Panc1 (cell line): ENCODE measurements at places on chromosomes 12 and 14. TPM values are rescaled to one million over a fixed set of nuclear protein-coding genes. Genes with fewer than 3 reads are reported as not detected.

GRCh38 chr12:52052468-52053186, 1.4 kb downstream of the NR4A1 start:
- peaks cover 4% of the 10 kb centered on the region for H3K4me1 ChIP-seq
- no peaks in the 10 kb centered on the region for H3K36me3 ChIP-seq
- DNase-seq, result no peak
- no peak overlapping the region for H3K4me3 ChIP-seq
- no peak overlapping the region for H3K27ac ChIP-seq

GRCh38 chr12:52235822-52236361, 2.8 kb downstream of the KRT7 start:
- DNase-seq, result no peak
- H3K4me1 ChIP-seq, result peaks cover 37% of the 10 kb centered on the region
- H3K27ac ChIP-seq, result peak overlapping the region; percentile 77
- H3K27me3 ChIP-seq, result no peaks in the 10 kb centered on the region

DNA sequence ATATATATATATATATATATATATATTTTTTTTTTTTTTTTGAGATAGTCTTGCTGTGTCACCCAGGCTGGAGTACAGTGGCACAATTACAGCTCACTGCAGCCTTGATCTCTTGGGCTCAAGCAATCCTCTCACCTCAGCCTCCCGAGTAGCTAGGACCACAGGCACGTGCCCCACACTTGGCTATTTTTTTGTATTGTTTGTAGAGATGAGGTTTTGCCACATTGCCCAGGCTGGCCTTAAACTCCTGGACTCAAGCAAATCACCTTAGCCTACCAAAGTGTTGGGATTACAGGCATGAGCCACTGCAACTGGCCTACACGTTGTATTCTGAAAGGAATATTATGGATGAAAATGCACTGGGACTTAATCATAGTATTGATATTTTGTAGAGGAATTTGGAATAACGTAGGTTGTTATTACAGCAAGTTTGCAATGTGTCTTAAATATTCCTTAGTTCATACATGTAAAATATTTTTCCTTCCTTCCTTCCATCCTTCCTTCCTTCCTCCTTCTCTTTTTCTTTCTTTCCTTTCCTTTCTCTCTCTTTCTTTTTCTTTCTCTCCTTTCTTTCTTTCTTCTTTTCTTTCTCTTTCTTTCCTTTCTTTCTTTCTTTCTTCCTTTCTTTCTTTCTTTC, 862 bp downstream of the KLRB1 start:
- DNase-seq, result no peak
- H3K4me1 ChIP-seq, result no peaks in the 10 kb centered on the region
- H3K4me3 ChIP-seq, result no peak overlapping the region
- no peaks in the 10 kb centered on the region for H3K36me3 ChIP-seq
- H3K27me3 ChIP-seq, result no peaks in the 10 kb centered on the region
- H3K27ac ChIP-seq, result no peak overlapping the region

GRCh38 chr12:109870648-109871047, 9.7 kb downstream of the GLTP start:
- H3K27ac ChIP-seq, result no peak overlapping the region
- no peak overlapping the region for H3K4me3 ChIP-seq
- H3K4me1 ChIP-seq, result no peaks in the 10 kb centered on the region
- no peaks in the 10 kb centered on the region for H3K27me3 ChIP-seq
- no peak for DNase-seq

DNA sequence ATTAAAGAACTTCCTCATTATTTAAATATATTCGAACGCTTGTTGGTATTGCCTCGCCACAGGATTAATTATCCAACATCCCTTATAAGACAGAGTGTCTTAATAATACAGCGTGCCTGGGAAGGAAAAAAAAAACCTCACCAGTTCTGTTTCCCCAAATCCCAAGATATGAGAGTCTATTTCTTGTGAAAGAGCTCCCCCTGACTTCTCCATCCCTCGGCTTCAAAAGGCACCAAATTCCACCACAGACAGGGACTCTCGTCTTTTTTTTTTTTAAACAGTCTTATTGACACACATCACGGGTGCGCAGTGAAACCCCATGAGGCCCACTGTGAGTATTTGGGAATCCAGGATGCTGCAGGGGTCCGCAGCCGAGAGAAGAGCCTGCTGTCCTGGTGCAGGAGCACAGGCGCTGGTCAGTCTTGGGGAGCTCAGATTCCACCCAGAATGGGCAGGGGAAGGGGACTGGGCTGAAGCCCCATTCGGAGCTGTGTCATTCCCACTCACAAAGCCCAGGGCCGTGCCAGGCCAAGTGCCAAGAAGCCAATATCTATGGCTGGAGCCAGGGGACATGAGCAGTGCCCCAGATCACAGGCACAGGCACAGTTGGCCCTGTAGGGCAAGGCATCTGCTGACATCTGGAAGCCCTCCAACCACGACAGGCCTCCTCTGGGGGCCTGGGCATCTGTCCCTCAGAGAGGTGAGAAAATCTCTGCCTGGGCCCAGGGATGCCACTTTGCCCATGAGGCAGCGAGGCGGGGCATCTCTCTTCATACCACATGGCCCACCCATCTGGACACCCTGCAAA, 71.9 kb downstream of the BCL11B start:
- no peak overlapping the region for H3K27ac ChIP-seq
- H3K4me1 ChIP-seq, result no peaks in the 10 kb centered on the region
- H3K4me3 ChIP-seq, result no peak overlapping the region
- no peaks in the 10 kb centered on the region; the same call in 1 of the 2 replicates for H3K27me3 ChIP-seq

GRCh38 chr14:59422069-59422881, 42.9 kb downstream of the GPR135 start:
- no peak overlapping the region for H3K4me3 ChIP-seq
- H3K27me3 ChIP-seq, result no peaks in the 10 kb centered on the region
- no peak for DNase-seq
- no peaks in the 10 kb centered on the region for H3K4me1 ChIP-seq
- no peaks in the 10 kb centered on the region for H3K36me3 ChIP-seq

GRCh38 chr12:50924131-50924438, 28.3 kb upstream of the HIGD1C start:
- H3K4me3 ChIP-seq, result no peak overlapping the region
- no peaks in the 10 kb centered on the region for H3K36me3 ChIP-seq
- no peaks in the 10 kb centered on the region for H3K27me3 ChIP-seq
- DNase-seq, result no peak
- no peak overlapping the region for H3K27ac ChIP-seq

GRCh38 chr12:109722721-109723094, 9.1 kb downstream of the FAM222A start:
- peaks cover 6% of the 10 kb centered on the region for H3K4me1 ChIP-seq
- no peak overlapping the region for H3K27ac ChIP-seq
- H3K27me3 ChIP-seq, result no peaks in the 10 kb centered on the region

- H3K4me3 ChIP-seq, result no peak overlapping the region
- H3K36me3 ChIP-seq, result no peaks in the 10 kb centered on the region
- H3K4me1 ChIP-seq, result no peaks in the 10 kb centered on the region
Measured at GRCh38 chr12:2306735-2307134, 253.9 kb downstream of the CACNA1C start.

- no peak overlapping the region for H3K4me3 ChIP-seq
- no peaks in the 10 kb centered on the region for H3K4me1 ChIP-seq
- H3K36me3 ChIP-seq, result no peaks in the 10 kb centered on the region
- no peaks in the 10 kb centered on the region for H3K27me3 ChIP-seq
- no peak for DNase-seq
Measured at GRCh38 chr12:33794954-33795353, 227.3 kb upstream of the ALG10 start.

GRCh38 chr14:74508844-74509428, 15.4 kb downstream of the ISCA2 start:
- H3K4me3 ChIP-seq, result no peak overlapping the region
- no peak for DNase-seq
- no peaks in the 10 kb centered on the region for H3K36me3 ChIP-seq
- H3K27me3 ChIP-seq, result no peaks in the 10 kb centered on the region

GRCh38 chr12:10721651-10722501, 1.2 kb downstream of the YBX3 start:
- peaks cover 8% of the 10 kb centered on the region for H3K36me3 ChIP-seq
- H3K27me3 ChIP-seq, result no peaks in the 10 kb centered on the region; the same call in 1 of the 2 replicates
- peaks cover 44% of the 10 kb centered on the region for H3K4me1 ChIP-seq
- peak overlapping the region; percentile 99 for H3K4me3 ChIP-seq
- H3K27ac ChIP-seq, result peak overlapping the region; percentile 91

- H3K36me3 ChIP-seq, result no peaks in the 10 kb centered on the region
- no peaks in the 10 kb centered on the region for H3K27me3 ChIP-seq
- no peak overlapping the region for H3K4me3 ChIP-seq
- H3K27ac ChIP-seq, result no peak overlapping the region
- H3K4me1 ChIP-seq, result no peaks in the 10 kb centered on the region
Measured at GRCh38 chr12:38890102-38890855, 15.1 kb downstream of the CPNE8 start.

DNA sequence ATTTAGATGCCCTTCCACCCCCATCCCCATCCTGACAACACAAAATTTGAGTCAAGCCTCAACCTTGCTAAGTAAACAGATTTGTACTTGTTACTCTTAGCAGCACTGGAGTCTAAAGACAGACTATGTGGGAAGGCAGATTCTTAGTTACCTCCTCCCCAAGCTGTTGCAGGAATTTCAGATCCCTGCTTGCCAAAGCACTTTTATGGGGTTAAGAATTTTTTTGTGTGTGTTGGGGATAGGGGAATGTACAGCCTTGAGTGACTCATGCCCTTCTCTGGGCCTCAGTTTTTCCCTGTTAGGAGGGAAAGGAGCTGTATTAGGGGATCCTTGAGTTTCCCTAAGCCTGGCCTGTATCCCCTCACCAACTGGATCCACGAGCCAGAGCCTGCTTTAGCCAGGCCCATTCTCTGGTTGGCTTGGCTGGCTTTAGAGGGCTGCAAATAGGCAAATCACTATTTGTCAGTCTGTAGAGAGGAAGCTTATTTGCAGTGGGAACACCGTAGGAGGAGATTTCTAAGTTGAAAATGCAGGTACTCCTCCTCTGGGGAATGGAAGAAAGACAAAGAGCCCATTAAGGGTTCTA, 27.7 kb upstream of the RNU6-8 start:
- H3K4me3 ChIP-seq, result no peak overlapping the region
- no peak for DNase-seq
- no peaks in the 10 kb centered on the region for H3K27me3 ChIP-seq
- H3K27ac ChIP-seq, result no peak overlapping the region
- no peaks in the 10 kb centered on the region for H3K4me1 ChIP-seq

- DNase-seq, result no peak
- no peaks in the 10 kb centered on the region for H3K27me3 ChIP-seq
- no peak overlapping the region for H3K27ac ChIP-seq
- no peak overlapping the region for H3K4me3 ChIP-seq
Measured at GRCh38 chr14:75689012-75689411, 28.0 kb downstream of the TTLL5 start.

- no peak for DNase-seq
- H3K4me1 ChIP-seq, result peaks cover 8% of the 10 kb centered on the region
- H3K4me3 ChIP-seq, result no peak overlapping the region
Measured at GRCh38 chr14:77645520-77646230, 29.2 kb upstream of the SPTLC2 start.

- no peaks in the 10 kb centered on the region for H3K36me3 ChIP-seq
- H3K27me3 ChIP-seq, result no peaks in the 10 kb centered on the region
- no peaks in the 10 kb centered on the region for H3K4me1 ChIP-seq
- DNase-seq, result no peak
- no peak overlapping the region for H3K4me3 ChIP-seq
- H3K27ac ChIP-seq, result no peak overlapping the region
Measured at GRCh38 chr12:39966721-39967120, 139.2 kb downstream of the SLC2A13 start.

GRCh38 chr12:12323591-12323990, 26.5 kb downstream of the MANSC1 start:
- no peaks in the 10 kb centered on the region for H3K36me3 ChIP-seq
- H3K4me3 ChIP-seq, result no peak overlapping the region
- H3K27me3 ChIP-seq, result no peaks in the 10 kb centered on the region
- no peak for DNase-seq
- H3K4me1 ChIP-seq, result no peaks in the 10 kb centered on the region

DNA sequence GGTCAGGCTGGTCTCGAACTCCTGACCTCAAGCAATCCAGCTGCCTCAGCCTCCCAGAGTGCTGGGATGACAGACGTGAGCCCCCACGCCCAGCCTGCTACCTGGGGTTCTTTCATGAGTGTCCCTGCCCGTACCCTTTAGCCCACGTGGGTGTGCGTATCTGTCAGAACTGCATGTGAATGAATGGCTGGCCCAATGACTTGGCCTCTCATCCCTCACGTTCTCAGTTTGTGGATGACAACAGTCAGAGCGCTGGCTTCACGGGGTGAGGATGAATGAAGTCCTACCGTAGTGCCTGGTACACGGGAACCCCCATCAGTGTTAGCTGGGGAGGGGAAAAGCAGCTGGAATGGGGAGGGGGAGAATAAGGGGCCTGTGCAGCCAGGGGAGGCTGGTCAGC, 16.1 kb upstream of the ZDHHC22 start:
- H3K27me3 ChIP-seq, result 0 out of 2 replicates have a peak, but pooled peaks cover 2% of the 10 kb centered on the region
- no peaks in the 10 kb centered on the region for H3K4me1 ChIP-seq
- no peak overlapping the region for H3K4me3 ChIP-seq
- DNase-seq, result no peak
- H3K27ac ChIP-seq, result no peak overlapping the region

GRCh38 chr14:50740856-50741255, 72.8 kb upstream of the SAV1 start:
- H3K36me3 ChIP-seq, result 0 out of 2 replicates have a peak, but pooled peaks cover 3% of the 10 kb centered on the region
- DNase-seq, result no peak
- H3K4me3 ChIP-seq, result no peak overlapping the region
- H3K27ac ChIP-seq, result no peak overlapping the region

The DBX2 gene
- not detected for total RNA-seq

The TUBA1C gene
- 524 TPM for total RNA-seq

The TMEM63C gene
- total RNA-seq, result 2.4 TPM

The GPD1 gene
- total RNA-seq, result 0.28 TPM
